ENCODE measurements at places on chromosomes 7 and 10. TPM values are rescaled to one million over a fixed set of nuclear protein-coding genes. Genes with fewer than 3 reads are reported as not detected.

The SEMA3C gene
- not detected for total RNA-seq

GRCh38 chr7:38907066-38907465 is 1.9 kb downstream of the VPS41 start:
- no peaks in the 10 kb centered on the region for H3K27me3 ChIP-seq
- no peaks in the 10 kb centered on the region for H3K36me3 ChIP-seq
- peaks cover 47% of the 10 kb centered on the region for H3K4me1 ChIP-seq
- DNase-seq = no peak

The FAM25C gene
- not detected for total RNA-seq

GRCh38 chr7:41652267-41652666 is 50.6 kb downstream of the INHBA start:
- H3K4me1 ChIP-seq = no peaks in the 10 kb centered on the region
- no peak for DNase-seq
- no peak overlapping the region for H3K4me3 ChIP-seq
- H3K27ac ChIP-seq = no peak overlapping the region
- peaks cover 3% of the 10 kb centered on the region for H3K27me3 ChIP-seq

- no peak for DNase-seq
- no peaks in the 10 kb centered on the region for H3K27me3 ChIP-seq
- no peaks in the 10 kb centered on the region for H3K36me3 ChIP-seq
- peaks cover 35% of the 10 kb centered on the region for H3K4me1 ChIP-seq
- H3K27ac ChIP-seq = no peak overlapping the region
Measured at GRCh38 chr10:11116817-11117216, 99.1 kb downstream of the CELF2 start.

GRCh38 chr7:118836933-118837332 is 612.4 kb downstream of the ANKRD7 start:
- no peak overlapping the region for H3K27ac ChIP-seq
- H3K27me3 ChIP-seq = no peaks in the 10 kb centered on the region
- no peaks in the 10 kb centered on the region for H3K4me1 ChIP-seq
- no peak overlapping the region for H3K4me3 ChIP-seq
- DNase-seq = peak; percentile 10

DNA sequence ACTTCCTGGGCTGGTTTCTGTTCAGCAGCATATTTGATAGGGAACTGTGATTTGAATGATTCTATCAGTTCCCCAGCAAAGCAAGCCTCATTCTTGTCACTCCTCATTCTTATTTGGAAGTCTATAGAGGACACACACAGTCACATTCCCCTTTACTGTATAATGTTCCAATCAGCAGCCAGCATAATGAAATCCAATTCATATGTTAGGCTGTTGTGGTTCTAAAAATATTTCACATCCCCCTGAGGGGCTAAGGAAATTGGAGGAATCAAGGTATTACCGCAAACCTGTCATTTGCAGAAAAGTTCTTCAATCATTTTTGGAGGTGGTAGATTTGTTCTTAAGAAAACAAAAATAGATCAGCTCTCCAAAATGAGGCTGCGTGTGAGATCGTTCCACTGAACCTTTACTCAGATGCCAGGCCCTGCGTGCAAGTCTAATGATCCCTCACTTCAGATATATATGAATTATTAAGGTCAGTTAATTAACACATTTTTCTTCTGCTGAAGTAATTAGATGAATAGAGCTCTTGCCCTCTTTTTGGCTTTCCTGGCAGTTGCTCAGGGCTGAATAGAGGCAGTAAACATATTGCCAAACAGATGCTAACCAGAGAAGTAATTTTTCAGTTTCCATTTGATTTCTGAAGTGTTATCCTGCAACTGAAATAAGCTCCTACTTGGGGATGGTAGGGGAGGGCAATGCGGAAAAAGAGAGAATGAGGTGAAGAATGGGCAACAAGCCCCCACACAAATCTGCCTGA is 31.8 kb downstream of the LSMEM1 start:
- H3K27me3 ChIP-seq = peaks cover 13% of the 10 kb centered on the region
- peaks cover 13% of the 10 kb centered on the region for H3K4me1 ChIP-seq
- H3K4me3 ChIP-seq = no peak overlapping the region
- H3K36me3 ChIP-seq = no peaks in the 10 kb centered on the region
- DNase-seq = no peak

DNA sequence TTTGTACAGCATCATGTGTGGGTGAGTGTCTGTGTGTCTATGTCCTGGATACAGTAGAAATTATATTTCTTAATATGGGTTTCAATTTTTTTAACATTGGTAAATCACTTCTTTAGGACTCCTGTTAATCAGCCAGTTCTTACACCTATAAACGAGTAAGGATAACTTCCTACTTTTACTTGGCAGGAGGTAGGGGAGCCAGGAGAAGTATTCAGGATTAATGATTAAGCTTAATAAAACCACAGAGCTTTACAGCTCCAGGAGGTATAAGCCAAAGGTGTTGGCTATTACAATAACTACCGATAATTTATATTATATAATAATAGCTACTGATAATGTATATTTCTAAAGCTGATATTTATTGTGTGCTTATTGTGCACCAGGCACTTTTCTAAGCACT is 1.7 kb upstream of the FAM3C start:
- DNase-seq = no peak
- H3K27me3 ChIP-seq = no peaks in the 10 kb centered on the region
- H3K36me3 ChIP-seq = peaks cover 4% of the 10 kb centered on the region
- peaks cover 19% of the 10 kb centered on the region for H3K4me1 ChIP-seq

GRCh38 chr7:112293416-112293815 is 86.9 kb downstream of the ZNF277 start:
- peaks cover 14% of the 10 kb centered on the region for H3K36me3 ChIP-seq
- no peaks in the 10 kb centered on the region for H3K4me1 ChIP-seq
- H3K27ac ChIP-seq = no peak overlapping the region
- H3K4me3 ChIP-seq = no peak overlapping the region
- no peaks in the 10 kb centered on the region for H3K27me3 ChIP-seq

The AP4M1 gene
- 10.4 TPM for total RNA-seq

- no peaks in the 10 kb centered on the region for H3K4me1 ChIP-seq
- no peak overlapping the region for H3K4me3 ChIP-seq
- no peaks in the 10 kb centered on the region for H3K36me3 ChIP-seq
Measured at GRCh38 chr10:128867210-128867609, 599.8 kb upstream of the MGMT start.

The LRRN3 gene
- 6.7 TPM for total RNA-seq

The LRRD1 gene
- total RNA-seq = not detected

The HTR5A gene
- total RNA-seq = not detected

The TMEM270 gene
- not detected for total RNA-seq

- no peak for DNase-seq
- no peaks in the 10 kb centered on the region for H3K27me3 ChIP-seq
- no peaks in the 10 kb centered on the region for H3K4me1 ChIP-seq
- no peak overlapping the region for H3K27ac ChIP-seq
Measured at GRCh38 chr7:52504561-52504960, 530.9 kb upstream of the POM121L12 start.

- no peaks in the 10 kb centered on the region for H3K4me1 ChIP-seq
- no peaks in the 10 kb centered on the region for H3K27me3 ChIP-seq
- DNase-seq = no peak
Measured at GRCh38 chr10:64867501-64867962, 1346.3 kb downstream of the REEP3 start.

DNA sequence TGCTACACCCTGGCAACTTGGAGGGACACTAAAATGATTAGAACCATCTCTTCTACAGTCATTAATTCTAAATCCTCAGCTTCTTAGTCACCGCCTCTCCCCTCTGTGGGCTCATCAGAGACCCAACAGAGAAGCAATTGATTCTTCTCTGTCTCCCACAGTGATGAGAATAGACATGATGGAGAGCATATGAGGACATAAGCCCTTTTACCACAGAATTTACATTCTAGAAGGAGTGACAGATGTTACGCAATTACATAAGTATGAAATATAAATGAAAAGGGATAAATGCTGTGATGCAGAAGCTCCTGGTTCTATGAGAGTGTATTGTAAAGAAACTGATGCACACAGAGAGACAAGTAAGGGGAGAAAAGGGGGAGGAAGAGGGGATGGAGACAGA is 18.1 kb upstream of the ABCB5 start:
- H3K27me3 ChIP-seq = peaks cover 20% of the 10 kb centered on the region
- H3K27ac ChIP-seq = no peak overlapping the region

DNA sequence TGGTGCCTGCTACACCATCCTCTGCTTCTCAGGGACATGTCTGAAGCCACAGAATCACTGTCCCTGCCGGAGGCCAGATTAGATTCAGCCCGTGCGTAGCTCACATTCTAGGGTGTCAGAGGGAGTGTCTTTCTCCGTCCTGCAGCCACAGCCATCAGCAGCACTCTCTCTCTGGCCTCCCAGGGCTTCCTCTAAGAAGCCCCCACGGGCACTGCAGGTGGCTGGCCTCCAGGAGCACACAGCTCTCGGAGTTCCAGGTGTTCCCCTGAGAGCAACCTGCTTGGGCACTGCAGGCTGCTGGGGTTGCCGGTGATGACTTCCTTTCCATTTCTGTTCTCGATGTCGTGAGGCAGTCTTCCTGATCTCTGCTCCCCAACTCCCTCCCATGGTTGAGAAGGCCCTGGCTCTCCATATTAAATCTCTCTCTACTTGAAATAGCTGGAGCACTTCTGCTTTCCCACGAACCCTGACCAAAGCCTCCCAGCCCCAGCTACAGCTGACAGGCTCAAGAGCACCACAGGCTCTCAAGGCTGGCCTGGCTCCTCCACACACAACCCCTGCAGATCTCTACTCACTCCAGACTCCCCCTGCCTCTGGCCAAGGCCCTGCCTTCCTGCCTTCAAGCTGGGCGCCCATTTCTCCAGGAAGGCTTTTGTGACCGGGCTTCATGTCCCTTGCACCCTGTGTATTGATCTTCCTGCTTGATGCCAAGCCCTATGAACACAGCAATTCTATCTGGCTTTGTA is 49.0 kb upstream of the TMEM72 start:
- no peak for DNase-seq
- peaks cover 17% of the 10 kb centered on the region for H3K4me1 ChIP-seq
- H3K27ac ChIP-seq = no peak overlapping the region
- peaks cover 39% of the 10 kb centered on the region for H3K27me3 ChIP-seq
- H3K4me3 ChIP-seq = no peak overlapping the region
- no peaks in the 10 kb centered on the region for H3K36me3 ChIP-seq

The SPDYE5 gene
- total RNA-seq = not detected

- no peak overlapping the region for H3K27ac ChIP-seq
- H3K4me3 ChIP-seq = no peak overlapping the region
- H3K4me1 ChIP-seq = no peaks in the 10 kb centered on the region
- DNase-seq = no peak
- H3K36me3 ChIP-seq = no peaks in the 10 kb centered on the region
- H3K27me3 ChIP-seq = peaks cover 7% of the 10 kb centered on the region
Measured at GRCh38 chr7:116780966-116781365, 81.4 kb upstream of the CAPZA2 start.

DNA sequence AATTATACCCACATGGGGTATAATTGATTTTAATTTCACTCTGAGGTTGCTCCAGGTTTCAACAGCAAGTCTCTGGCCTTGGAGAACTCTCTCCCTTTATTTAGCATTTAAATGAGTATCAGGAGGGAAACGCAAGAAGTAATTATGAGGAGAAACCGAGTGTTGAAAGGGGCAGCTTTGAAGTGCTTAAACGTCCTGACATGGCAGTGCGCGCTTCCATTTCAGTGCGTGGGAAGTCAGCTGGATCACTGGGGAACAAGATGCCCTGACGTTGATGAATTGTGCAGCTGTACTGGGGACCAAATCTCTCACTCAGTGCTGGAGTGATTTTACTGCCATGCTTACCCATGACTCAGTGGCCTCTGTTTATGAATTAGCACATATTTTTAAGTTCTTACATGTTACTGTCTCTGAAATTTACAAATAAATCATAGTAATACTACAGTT is 106.0 kb upstream of the PRR15 start:
- no peak overlapping the region for H3K27ac ChIP-seq
- H3K36me3 ChIP-seq = no peaks in the 10 kb centered on the region
- peaks cover 2% of the 10 kb centered on the region for H3K27me3 ChIP-seq
- H3K4me1 ChIP-seq = no peaks in the 10 kb centered on the region
- no peak overlapping the region for H3K4me3 ChIP-seq
- DNase-seq = no peak

GRCh38 chr7:1919539-1920265 is 249.6 kb downstream of the ELFN1 start:
- H3K4me3 ChIP-seq = peak overlapping the region; percentile 68
- peaks cover 70% of the 10 kb centered on the region for H3K4me1 ChIP-seq
- peak overlapping the region; percentile 76 for H3K27ac ChIP-seq
- no peak for DNase-seq
- H3K27me3 ChIP-seq = peaks cover 11% of the 10 kb centered on the region

DNA sequence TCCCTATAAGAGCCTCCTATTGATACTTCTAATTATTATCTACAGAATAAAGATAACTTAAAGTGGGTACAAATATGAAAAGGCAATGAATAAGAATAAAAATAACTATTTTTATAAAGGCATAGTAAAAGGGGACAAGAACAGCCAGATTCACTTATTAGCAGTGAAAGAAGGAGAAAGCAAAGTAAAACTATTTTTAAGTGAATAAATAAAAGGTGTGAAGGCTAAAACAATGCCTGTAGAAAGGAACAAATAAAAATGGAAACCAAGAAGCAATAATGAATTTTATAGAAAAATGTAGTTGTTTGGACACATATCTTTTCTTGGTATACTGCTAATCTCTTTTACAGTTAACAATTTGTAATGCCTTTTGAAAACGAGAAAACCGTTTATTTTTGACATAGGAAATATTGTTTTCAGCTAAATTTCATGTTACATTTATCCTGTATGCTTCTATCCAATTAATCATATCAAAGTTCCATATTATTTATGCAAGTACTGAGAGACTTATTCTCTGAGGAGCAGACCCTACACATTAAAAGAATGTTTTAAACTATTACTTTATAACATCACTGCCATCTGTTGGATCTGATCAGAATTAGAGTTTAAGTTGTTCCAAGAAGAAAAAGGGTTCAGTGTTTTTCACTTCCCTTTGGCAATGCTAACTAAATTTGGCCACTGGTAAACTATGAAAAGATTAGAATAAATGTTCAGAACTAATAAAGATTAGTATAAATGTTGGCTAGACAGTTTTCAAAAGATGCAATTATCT is 59.1 kb downstream of the ARMC3 start:
- DNase-seq = no peak
- no peak overlapping the region for H3K27ac ChIP-seq
- no peaks in the 10 kb centered on the region for H3K36me3 ChIP-seq
- no peak overlapping the region for H3K4me3 ChIP-seq

The SUGCT gene
- total RNA-seq = 1.9 TPM

Data from activated CD4-positive, alpha-beta T cell treated with anti-CD3 and anti-CD28 coated beads for 36 hours (primary cell).